Airway epithelial cell (primary cell): ENCODE measurements at places on chromosomes 11 and 22. TPM values are rescaled to one million over a fixed set of nuclear protein-coding genes. Genes with fewer than 3 reads are reported as not detected.

OR8G5 gene
- not detected in 2 replicates for total RNA-seq

GPHA2 gene
- total RNA-seq = not detected in 2 replicates

PRR33 gene
- total RNA-seq = not detected in 2 replicates

APOBEC3C gene
- total RNA-seq = 18.8 and 27.0 TPM in 2 replicates

OR52A5 gene
- not detected in 2 replicates for total RNA-seq

CDC42BPG gene
- 15.9 and 17.4 TPM in 2 replicates for total RNA-seq

KRTAP5-8 gene
- total RNA-seq = not detected in 2 replicates

POU2AF3 gene
- 0.28 TPM in 1 of 2 replicates, not detected in the other for total RNA-seq

OVOL1 gene
- 26.4 and 31.0 TPM in 2 replicates for total RNA-seq

AIFM3 gene
- 0.56 and 0.85 TPM in 2 replicates for total RNA-seq

MPST gene
- total RNA-seq = 180 and 211 TPM in 2 replicates

MOGAT2 gene
- not detected in 2 replicates for total RNA-seq

TRIM66 gene
- total RNA-seq = 0.99 and 2.0 TPM in 2 replicates

GGTLC3 gene
- not detected in 2 replicates for total RNA-seq

GTSE1 gene
- 4.6 and 9.2 TPM in 2 replicates for total RNA-seq

ACP2 gene
- total RNA-seq = 19.4 and 21.3 TPM in 2 replicates

GALR3 gene
- not detected in 2 replicates for total RNA-seq

RAB39A gene
- total RNA-seq = not detected in 2 replicates

DDX6 gene
- total RNA-seq = 41.9 and 70.8 TPM in 2 replicates

YIF1A gene
- 132 and 140 TPM in 2 replicates for total RNA-seq

DLG2 gene
- total RNA-seq = 0.19 and 0.63 TPM in 2 replicates

FREY1 gene
- total RNA-seq = 0.21 and 0.23 TPM in 2 replicates

SERHL2 gene
- total RNA-seq = 3.0 and 5.8 TPM in 2 replicates

UBE2L6 gene
- 4.6 and 4.9 TPM in 2 replicates for total RNA-seq

SLC5A1 gene
- total RNA-seq = 0.09 and 0.21 TPM in 2 replicates

CDC45 gene
- 20.4 and 28.6 TPM in 2 replicates for total RNA-seq

PAMR1 gene
- 3.8 and 4.5 TPM in 2 replicates for total RNA-seq

C22orf31 gene
- not detected in 2 replicates for total RNA-seq

KRTAP5-1 gene
- total RNA-seq = not detected in 2 replicates

CHRM1 gene
- not detected in 2 replicates for total RNA-seq

LMNTD2 gene
- total RNA-seq = 0.56 and 1.7 TPM in 2 replicates

NPTXR gene
- 0.19 and 0.21 TPM in 2 replicates for total RNA-seq

CDC42EP2 gene
- total RNA-seq = 6.1 and 9.5 TPM in 2 replicates
